ENCODE measurements at places on chromosomes 1 and 21. TPM values are rescaled to one million over a fixed set of nuclear protein-coding genes. Genes with fewer than 3 reads are reported as not detected.
A peak's percentile ranks its signal among the peaks of the same experiment; 100 is the strongest.

GJA8 gene
- not detected for total RNA-seq

PLA2G2A gene
- 2.4 TPM for total RNA-seq

PADI2 gene
- 0.50 TPM for total RNA-seq

CSF3R gene
- total RNA-seq = 5.5 TPM

PKP1 gene
- total RNA-seq = not detected

C1orf115 gene
- 9.8 TPM for total RNA-seq

BPNT1 gene
- total RNA-seq = 27.6 TPM

- no peak for DNase-seq
- no peaks in the 10 kb centered on the region for H3K27me3 ChIP-seq
- H3K4me1 ChIP-seq = peaks cover 43% of the 10 kb centered on the region
- H3K4me3 ChIP-seq = no peak overlapping the region
These were observed 37.6 kb downstream of the GALNT2 start for GRCh38 chr1:230104395-230105244.

- peaks cover 8% of the 10 kb centered on the region for H3K4me1 ChIP-seq
- no peak overlapping the region for H3K27ac ChIP-seq
- DNase-seq = no peak
- H3K36me3 ChIP-seq = no peaks in the 10 kb centered on the region
These were observed 176.0 kb upstream of the NRIP1 start for GRCh38 chr21:15240848-15241247.

DNA sequence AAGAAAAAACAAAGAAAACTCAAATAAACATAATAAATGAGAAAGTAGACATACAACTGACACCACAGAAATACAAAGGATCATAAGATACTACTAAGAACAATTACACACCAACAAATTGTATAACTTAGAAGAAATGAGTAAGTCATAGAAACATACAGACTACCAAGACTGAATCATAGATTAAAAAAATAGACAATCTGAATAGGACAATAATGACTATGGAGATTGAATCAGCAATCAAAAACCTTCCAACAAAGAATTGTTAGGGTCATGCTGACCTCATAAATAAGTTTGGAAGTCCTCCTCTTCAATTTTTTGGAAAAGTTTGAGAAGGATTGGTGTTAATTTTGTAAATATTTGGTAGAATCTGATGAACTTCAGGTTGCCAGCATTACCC is 159.0 kb downstream of the PTBP2 start:
- no peaks in the 10 kb centered on the region for H3K27me3 ChIP-seq
- H3K36me3 ChIP-seq = no peaks in the 10 kb centered on the region
- DNase-seq = no peak
- no peaks in the 10 kb centered on the region for H3K4me1 ChIP-seq
- no peak overlapping the region for H3K27ac ChIP-seq

GRCh38 chr21:10627316-10627863 is 106.0 kb downstream of the TPTE start:
- H3K36me3 ChIP-seq = no peaks in the 10 kb centered on the region

- H3K4me3 ChIP-seq = no peak overlapping the region
- peaks cover 3% of the 10 kb centered on the region for H3K36me3 ChIP-seq
- peaks cover 30% of the 10 kb centered on the region for H3K4me1 ChIP-seq
- no peak for DNase-seq
- peak overlapping the region; percentile 26 for H3K27ac ChIP-seq
These were observed 18.5 kb downstream of the TP53BP2 start for GRCh38 chr1:223827193-223827663.

DNA sequence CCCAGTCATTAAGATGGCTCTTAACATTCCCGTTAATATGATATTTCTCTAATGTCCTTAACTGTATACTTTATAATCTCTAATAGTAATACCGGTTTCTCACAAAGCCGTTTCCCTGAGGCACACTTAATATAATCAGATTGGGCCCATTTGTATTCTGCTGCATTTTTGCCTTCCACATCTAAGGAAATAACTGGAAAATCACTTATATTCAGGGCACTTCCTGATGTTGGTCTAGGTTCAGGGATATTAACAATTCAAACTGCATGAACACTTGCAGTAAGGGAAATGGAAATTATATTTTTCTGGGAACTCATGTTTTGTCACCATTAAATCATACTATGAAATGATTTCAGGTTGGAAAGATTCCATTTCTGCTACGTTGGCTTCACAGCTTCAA is 119.8 kb downstream of the TPR start:
- no peak for DNase-seq
- no peaks in the 10 kb centered on the region for H3K36me3 ChIP-seq
- no peaks in the 10 kb centered on the region for H3K27me3 ChIP-seq
- no peak overlapping the region for H3K27ac ChIP-seq
- no peaks in the 10 kb centered on the region for H3K4me1 ChIP-seq

- no peak overlapping the region for H3K4me3 ChIP-seq
- H3K27ac ChIP-seq = no peak overlapping the region
These were observed 9.9 kb upstream of the MAPKAPK2 start for GRCh38 chr1:206674745-206675175.

GRCh38 chr1:248825573-248825908 is 174 bp downstream of the SH3BP5L start:
- H3K4me1 ChIP-seq = peaks cover 28% of the 10 kb centered on the region
- peak overlapping the region; percentile 95 for H3K4me3 ChIP-seq
- peak overlapping the region; percentile 99 for H3K27ac ChIP-seq
- no peak for DNase-seq

GRCh38 chr1:38858833-38859560 is 575 bp downstream of the RRAGC start:
- peak overlapping the region; percentile 91 for H3K4me3 ChIP-seq
- H3K36me3 ChIP-seq = peaks cover 8% of the 10 kb centered on the region
- peak overlapping the region; percentile 94 for H3K27ac ChIP-seq
- H3K4me1 ChIP-seq = peaks cover 24% of the 10 kb centered on the region
- no peak for DNase-seq
- H3K27me3 ChIP-seq = no peaks in the 10 kb centered on the region

DNA sequence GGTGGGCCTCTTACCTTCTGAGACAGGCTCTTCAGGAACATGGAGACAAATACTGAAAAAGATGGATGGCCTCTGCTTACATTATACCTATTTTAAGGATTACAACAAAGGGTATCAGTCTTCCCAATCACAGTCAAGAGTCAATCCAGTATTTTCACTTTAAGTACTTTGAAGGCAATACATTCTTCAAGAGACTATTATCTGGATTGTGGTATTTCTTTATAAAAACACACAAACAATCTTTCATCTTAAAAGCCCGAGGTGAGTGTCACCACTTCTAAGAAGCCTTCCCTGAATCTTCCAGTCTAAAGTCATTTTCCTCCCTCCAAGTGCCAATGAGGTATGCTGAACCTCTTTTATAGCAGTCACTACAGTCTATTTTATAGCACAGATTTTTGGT is 45.3 kb downstream of the WASF2 start:
- no peak for DNase-seq
- H3K27me3 ChIP-seq = no peaks in the 10 kb centered on the region
- H3K4me1 ChIP-seq = no peaks in the 10 kb centered on the region
- no peak overlapping the region for H3K4me3 ChIP-seq
- H3K27ac ChIP-seq = no peak overlapping the region
- H3K36me3 ChIP-seq = peaks cover 4% of the 10 kb centered on the region

- peaks cover 4% of the 10 kb centered on the region for H3K4me1 ChIP-seq
- H3K27ac ChIP-seq = peak overlapping the region; percentile 31
- peaks cover 11% of the 10 kb centered on the region for H3K27me3 ChIP-seq
- H3K36me3 ChIP-seq = peaks cover 34% of the 10 kb centered on the region
- DNase-seq = peak; percentile 35
These were observed 10.3 kb downstream of the ALX3 start for GRCh38 chr1:110060034-110060661.

DNA sequence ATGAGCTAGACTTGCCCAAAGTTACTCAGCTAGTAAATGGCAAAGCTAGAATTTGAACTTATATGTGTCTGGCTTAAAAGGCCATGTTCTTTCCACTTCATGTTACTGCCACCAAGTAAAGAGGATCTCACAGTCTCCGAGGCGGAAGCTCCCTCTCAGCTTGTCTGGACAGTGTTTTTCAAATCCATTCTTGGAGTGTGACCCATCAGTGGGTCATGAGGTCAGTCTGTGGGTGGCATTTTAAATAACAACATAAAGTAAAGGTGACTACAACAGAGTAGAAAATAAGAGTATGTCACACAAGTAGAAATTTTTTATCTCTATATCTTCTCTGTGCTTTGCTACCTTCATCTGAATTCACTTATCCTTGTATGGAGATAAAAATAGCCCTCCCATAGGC is 3.2 kb upstream of the HMGB4 start:
- no peak overlapping the region for H3K4me3 ChIP-seq
- no peaks in the 10 kb centered on the region for H3K36me3 ChIP-seq
- no peaks in the 10 kb centered on the region for H3K4me1 ChIP-seq

DNA sequence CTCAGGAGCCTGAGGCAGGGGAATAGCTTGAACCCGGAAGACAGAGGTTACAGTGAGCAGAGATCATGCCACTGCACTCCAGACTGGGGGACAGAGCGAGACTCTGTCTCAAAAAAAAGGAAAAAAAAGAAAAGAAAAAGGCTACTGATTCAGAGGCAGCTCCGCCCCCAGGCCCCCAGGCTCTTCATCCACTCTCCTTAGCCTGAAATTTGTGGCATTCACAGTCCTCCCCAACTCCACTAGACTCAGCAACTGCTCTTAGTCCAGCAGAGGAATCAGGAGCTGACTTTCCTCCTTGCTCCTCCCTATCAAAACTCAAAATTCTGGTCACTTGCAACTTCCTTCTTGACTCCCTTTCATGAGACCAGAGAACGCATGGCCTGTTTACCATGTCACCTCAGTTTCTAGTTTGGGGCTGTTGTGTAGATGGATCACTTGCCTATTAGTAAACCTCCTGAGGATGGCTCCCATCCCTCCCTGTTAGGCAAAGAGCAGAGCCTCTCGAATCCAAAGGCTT is 27.1 kb downstream of the PCAT6 start:
- no peaks in the 10 kb centered on the region for H3K4me1 ChIP-seq
- H3K27me3 ChIP-seq = peaks cover 9% of the 10 kb centered on the region
- H3K36me3 ChIP-seq = no peaks in the 10 kb centered on the region
- H3K4me3 ChIP-seq = no peak overlapping the region
- no peak overlapping the region for H3K27ac ChIP-seq

DNA sequence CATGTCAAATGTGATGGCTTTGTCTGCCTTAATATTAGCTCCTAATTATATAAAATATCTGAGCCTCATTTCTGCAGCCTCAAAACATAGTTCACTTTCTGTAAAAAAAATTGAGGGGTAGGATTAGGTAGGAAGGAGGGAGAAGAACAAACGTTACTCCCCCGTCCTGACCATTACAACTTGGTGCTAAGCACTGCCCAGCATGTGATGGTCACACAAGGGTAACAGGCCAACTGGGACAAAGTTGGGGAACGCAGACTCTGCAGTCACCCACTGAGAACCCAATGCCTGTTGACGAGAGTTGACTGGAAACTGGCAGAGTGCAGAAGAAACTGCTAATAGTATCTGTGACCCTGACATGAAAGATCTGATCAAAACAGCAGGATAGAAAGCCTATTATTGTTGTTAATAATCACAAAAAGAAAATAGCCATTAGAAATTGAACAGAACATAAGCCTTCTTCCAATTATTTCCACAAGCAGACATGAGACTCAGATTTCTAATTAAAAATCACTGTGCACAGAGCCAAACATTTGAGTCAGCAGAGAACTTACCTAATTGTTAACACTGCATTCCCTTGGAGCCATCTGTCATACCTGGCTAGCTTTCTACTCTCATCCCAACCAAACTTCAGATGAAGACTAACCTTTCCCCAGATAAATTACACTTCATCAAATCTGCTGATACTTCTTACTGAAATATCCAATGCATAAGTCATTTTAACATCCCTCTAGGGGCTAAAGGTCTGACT is 5.5 kb downstream of the SORT1 start:
- no peak overlapping the region for H3K4me3 ChIP-seq
- H3K27ac ChIP-seq = peak overlapping the region; percentile 92
- DNase-seq = no peak
- H3K36me3 ChIP-seq = peaks cover 4% of the 10 kb centered on the region
- peaks cover 51% of the 10 kb centered on the region for H3K4me1 ChIP-seq
- H3K27me3 ChIP-seq = no peaks in the 10 kb centered on the region

GRCh38 chr1:12411098-12411497 is 181.3 kb downstream of the VPS13D start:
- no peak overlapping the region for H3K27ac ChIP-seq
- peaks cover 43% of the 10 kb centered on the region for H3K36me3 ChIP-seq
- peaks cover 28% of the 10 kb centered on the region for H3K4me1 ChIP-seq
- no peak overlapping the region for H3K4me3 ChIP-seq

DNA sequence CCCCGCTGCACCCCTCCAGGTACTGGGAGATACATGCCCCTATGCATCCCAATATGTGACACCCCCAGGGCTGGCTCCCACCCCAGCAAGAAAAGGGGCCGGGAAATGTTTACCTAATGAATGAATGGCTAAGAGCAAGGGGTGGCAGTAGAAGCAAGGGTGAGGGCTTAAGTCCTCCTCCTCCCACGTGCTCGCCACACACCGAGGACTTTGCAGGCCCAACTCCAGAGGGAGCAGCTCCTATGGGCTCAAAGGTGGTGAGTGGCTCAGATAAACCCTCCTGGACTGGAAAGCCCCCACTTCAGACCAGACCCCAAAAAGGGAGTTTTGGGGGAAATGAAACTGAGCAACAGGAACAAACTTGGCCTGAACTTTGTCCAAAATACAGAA is 11.4 kb downstream of the SLC45A3 start:
- peak overlapping the region; percentile 29 for H3K4me3 ChIP-seq
- H3K27me3 ChIP-seq = no peaks in the 10 kb centered on the region

- no peak for DNase-seq
- no peaks in the 10 kb centered on the region for H3K4me1 ChIP-seq
- no peak overlapping the region for H3K27ac ChIP-seq
- H3K4me3 ChIP-seq = no peak overlapping the region
- H3K36me3 ChIP-seq = no peaks in the 10 kb centered on the region
These were observed 241.0 kb downstream of the GPATCH2 start for GRCh38 chr1:217389895-217390294.

- H3K27ac ChIP-seq = peak overlapping the region; percentile 62
- H3K4me1 ChIP-seq = peaks cover 32% of the 10 kb centered on the region
- no peak for DNase-seq
- no peak overlapping the region for H3K4me3 ChIP-seq
These were observed 14.9 kb downstream of the CSRP1 start for GRCh38 chr1:201491896-201492511.

- no peak for DNase-seq
- H3K27ac ChIP-seq = no peak overlapping the region
- H3K4me1 ChIP-seq = peaks cover 10% of the 10 kb centered on the region
- H3K27me3 ChIP-seq = peaks cover 11% of the 10 kb centered on the region
- no peaks in the 10 kb centered on the region for H3K36me3 ChIP-seq
These were observed 816 bp downstream of the E2F2 start for GRCh38 chr1:23530087-23530746.

GRCh38 chr1:99992044-99992722 is 22.4 kb downstream of the SLC35A3 start:
- H3K4me1 ChIP-seq = no peaks in the 10 kb centered on the region
- peaks cover 42% of the 10 kb centered on the region for H3K36me3 ChIP-seq
- H3K4me3 ChIP-seq = no peak overlapping the region
- H3K27ac ChIP-seq = no peak overlapping the region
- DNase-seq = no peak

DNA sequence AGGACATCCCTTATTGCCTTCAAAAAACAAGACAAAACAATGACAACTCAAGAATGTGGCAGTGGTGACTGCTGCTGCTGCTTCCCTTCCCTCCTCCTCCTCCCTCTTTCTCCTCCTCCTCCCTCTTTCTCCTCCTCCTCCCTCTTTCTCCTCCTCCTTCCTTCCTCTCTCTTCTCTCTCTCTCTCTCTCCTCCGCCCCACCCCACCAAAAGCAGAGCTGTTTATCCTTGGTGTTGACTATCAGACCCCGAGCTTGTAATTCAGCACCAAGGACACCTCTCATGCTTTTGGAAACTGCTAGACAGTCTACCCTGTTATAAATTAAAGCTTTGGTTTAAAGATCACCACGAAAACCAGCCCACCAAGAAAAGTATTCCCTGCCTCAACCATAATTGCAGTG is 72.4 kb upstream of the IFNAR2 start:
- H3K4me3 ChIP-seq = no peak overlapping the region
- H3K36me3 ChIP-seq = no peaks in the 10 kb centered on the region
